T follicular helper cell (primary cell): ENCODE measurements at places on chromosomes 16 and 17.
A peak's percentile ranks its signal among the peaks of the same experiment; 100 is the strongest.

DNA sequence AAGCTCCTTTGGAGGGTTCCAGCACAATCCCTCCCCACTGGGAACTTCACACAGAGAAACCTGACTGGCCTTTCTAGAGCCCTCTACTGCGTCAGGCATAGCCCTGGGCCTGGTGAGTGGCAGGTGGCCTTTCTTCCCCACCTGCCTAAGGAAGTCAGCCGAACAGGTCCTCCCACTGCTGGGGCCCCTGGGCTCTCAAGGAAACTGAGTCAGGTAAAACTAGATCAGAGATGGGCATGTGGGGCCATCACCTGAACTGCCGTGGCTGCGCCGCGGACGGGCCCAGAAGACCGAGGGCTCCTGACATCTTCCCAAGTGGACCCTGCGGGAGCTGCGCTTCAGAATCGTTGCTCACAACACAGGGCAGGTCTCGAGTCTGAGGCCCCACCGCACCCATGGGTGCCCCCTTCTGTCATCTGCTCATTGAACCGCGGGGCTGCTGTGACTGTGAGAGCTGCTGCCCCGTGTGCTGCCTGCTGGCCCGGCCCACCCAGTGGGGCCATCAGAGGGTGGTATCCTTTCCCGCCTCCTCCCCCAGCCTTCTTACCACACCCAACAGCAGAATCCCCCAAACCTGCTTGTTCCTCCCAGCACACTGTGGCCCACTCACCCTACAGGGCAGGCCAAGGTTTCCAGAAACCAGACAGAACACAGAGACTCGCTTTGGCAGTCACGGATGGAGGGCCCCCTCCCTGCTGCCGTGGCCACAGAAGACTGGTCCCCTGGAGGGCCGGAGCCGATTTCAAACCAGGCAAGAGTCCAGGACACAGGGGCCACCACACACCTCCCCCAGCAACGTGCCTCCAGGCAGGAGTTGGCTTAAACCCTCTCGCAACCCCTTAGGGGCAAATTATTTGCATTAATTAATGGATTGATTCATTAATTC is 81.1 kb downstream of the TBC1D16 start:
- DNase-seq: no peak

DNA sequence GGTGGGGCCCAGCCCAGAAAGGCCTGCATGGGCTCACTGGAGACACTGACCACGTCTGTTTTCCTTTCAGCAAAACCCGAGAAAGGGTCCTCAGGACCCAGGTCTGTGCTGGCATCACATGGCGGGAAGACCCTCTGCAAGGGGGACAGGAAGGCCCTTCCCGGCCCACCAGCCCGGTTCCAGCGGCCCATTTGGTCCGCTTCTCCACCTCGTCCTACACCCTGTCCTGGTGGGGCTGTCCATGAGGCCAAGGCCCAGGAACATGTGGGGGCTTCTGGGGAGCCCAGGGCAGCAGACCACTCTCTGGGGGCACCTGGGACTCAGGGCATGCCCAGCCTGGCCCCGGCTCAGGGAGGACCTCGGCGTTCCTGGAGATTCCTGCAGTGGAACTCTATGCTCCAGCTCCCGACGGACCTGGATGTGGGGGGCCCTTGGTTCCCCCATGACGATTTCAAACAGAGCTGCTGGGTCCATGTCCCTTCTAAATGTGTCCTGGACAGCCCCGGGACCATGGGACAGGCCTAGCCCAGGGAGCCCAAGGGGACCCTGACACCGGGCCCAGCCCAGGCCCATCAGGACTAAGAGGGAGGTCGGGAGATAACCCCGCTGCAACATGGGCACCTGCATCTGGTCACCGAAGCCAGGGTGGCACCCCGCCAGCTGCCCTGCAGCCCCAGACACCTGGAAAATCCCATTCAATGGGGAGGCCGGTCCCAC is 26.4 kb upstream of the KSR1 start:
- no peak for DNase-seq

GRCh38 chr17:45060382-45060796 is 728 bp upstream of the NMT1 start:
- DNase-seq: no peak

DNA sequence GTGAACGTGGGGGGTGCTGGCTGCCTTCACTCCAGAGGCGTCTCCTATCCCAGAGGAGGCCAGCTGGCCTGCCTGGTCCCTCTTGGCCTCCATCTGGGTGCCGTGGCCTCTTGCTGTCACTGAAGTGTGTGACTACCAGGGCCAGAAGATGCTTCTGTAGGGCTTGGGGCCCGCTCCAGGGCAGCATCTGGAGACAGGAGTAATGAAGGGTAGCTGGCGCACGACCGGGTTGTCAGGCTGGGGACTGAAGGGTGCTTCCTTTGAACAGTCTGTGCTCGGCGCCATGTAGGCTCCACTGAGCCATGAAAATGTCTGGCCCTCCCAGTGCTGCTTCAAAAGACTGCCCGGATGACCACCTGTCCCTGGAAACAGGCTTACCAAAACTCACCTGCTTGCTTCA is 31.3 kb downstream of the ASIC2 start:
- no peak for DNase-seq

GRCh38 chr16:89360760-89361435 is 129.5 kb downstream of the ANKRD11 start:
- peak; percentile 62 for DNase-seq

GRCh38 chr17:35788477-35789368 is 6.7 kb downstream of the MMP28 start:
- DNase-seq: no peak

DNA sequence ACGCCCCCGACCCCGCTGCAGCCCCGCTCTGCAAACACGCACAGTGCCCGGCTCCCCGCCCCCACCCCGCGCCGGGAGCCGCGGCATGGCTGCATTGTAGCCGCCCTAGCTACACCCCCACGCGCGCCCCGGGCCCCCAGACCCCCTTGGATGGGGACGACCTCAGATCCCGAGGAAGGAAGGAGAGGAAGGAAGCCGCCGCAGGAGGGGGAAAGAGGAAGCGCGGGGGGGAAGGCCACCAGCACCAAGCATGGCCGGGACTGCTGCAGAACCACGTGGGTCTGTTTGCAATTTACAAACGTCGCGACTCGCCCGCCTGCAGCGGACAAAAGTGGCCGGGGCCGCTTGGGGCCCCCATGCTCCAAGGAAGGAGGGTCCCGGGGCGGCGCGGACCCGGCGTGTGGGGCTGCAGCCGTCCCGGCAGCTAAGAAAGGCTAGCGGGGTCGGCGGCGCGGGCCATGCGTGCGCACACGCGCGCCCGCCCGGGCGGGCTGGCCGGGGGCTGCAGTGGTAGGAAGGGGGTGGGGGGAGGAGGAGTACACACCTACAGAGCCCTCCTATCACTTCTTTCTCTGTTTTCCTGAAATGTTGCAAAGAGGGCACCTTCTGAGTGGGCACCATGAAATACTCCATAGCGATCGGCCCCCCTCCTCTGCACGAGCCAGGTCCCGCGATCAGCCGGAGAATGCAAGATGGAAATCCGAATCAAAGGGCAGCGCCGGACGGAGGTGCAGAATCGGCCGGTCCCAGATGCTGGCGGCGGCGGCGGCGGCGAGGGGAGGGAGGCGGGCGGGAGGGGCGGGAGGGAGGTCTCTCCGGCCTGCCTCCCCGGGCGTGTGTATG is 488 bp downstream of the TFAP4 start:
- DNase-seq: no peak

DNA sequence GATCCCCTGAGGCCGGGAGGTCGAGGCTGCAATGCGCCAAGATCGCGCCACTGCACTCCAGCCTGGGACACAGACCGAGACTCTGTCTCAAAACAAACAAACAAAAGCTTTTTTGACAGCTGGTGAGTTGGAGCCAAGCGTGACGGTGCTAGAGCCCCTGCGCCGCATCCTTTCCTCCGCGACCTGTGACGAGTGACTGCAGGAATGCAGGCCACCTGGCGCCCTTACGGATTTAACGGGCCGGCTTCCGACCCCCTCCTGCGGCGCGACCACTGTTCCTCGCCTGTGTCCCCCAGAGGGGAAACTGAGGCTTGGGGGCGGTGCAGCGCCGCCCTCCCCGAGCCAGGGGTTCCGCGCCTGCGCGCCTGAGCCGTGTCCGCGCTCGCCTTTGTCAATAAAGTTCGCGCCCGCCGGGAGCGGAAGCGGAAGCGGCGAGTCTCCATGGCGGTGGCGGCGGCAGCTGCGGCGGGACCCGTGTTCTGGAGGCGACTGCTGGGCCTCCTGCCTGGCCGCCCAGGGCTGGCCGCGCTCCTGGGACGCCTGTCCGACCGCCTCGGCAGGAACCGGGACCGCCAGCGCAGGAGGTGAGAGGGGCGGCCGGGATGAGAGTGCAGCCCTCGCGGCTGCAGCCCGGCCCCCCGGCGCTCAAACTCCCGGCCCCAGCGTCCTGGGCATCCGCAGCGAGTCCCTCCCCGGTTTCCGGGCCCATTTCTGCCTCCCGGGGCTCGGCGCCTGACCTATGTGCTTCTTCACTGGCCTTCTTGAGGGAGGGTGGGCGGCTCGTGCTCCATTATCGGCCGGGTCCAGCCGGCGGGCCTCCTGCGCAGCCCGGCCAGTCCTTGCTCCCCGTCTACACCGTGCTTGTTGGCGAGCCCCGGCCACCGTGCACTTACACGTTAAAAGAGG is at the start of gene PGS1:
TSS of gene PGS1 (plus strand) at position 425 of the 906 bp plus-strand sequence. CDS start at position 442, 17 bp downstream.
- peak; percentile 63 for DNase-seq

DNA sequence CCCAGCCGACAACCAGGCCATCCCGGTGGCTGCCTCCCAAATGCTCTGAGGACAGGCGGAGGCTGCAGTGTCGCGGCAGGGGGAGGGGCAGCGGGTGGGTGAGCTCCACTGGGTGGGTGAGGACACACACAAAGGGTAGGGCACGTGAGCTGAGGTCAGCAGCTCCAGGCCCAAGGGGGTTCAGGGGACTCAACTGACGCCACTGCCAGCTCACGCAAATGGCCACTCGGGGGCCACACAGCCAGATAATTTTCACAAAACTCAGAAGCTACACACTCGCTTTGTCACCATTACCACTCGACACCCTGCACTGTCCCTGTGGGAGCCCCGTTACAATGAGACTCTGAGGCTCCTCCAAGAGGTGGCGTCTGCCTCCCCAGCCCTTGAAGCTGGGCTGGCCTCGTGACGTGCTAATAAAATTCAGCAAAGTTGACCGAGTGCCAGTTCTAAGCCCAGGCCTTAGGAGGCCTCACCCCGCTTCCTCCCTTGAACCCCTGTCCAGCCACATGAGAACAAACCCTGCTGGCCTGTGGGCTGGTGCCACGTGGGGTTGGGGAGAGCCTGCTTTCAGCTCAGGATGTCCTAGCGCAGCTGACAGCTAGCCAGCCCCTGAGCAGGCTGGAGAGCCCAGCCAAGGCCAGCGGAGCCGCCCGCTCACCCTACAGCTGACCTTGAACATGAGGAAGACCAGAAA is 56.9 kb downstream of the RMI2 start:
- no peak for DNase-seq

GRCh38 chr17:66966704-66967418 is 2.4 kb downstream of the CACNG4 start:
- no peak for DNase-seq

- peak; percentile 90 for DNase-seq
Observed at GRCh38 chr17:16584273-16584995, 15.4 kb upstream of the ZNF287 start.

DNA sequence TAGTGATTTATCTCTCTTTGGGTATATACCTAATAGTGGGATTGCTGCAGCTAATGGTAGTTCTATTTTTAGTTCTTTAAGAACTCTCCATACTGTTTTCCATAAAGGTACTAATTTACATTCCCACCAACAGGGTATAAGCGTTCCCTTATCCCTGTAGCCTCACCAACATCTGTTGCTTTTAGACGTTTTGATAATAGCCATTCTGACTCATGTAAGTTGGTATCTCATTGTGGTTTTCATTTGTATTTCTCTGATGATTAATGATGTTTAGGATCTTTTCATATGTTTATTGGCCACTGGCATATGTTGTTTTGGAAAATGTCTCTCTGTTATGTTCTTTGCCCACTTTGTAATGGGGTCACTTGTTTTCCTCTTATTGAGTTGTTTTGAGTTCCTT is 88.5 kb upstream of the ZNF267 start:
- DNase-seq: no peak

- no peak for DNase-seq
Observed at GRCh38 chr17:13475574-13476223, 126.0 kb downstream of the HS3ST3A1 start.

DNA sequence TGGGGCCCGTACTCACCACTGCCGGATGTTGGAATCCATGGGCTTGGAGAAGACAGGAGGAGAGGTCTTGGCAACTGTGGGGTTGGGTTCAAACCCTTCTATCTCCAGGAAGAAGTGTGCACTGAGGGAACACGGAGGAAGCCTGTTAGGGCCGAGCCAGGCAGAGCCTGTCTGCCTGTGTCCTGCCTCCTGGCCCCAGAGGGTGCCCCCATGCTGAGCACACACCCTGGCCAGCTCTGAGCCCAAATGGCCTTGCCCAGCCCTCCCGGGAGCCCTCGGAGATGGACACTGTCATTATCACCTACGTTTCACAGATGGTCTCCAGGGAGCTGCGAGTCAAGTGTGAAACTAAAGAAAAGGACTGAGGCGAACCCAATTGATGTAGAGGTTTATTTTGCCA is 12.5 kb downstream of the TRPV3 start:
- no peak for DNase-seq

- no peak for DNase-seq
Observed at GRCh38 chr17:28716740-28717577, 709 bp downstream of the RAB34 start.

GRCh38 chr17:33096161-33096560 is 104.5 kb downstream of the SPACA3 start:
- no peak for DNase-seq

GRCh38 chr17:40095351-40095943 is 4.9 kb downstream of the NR1D1 start:
- no peak for DNase-seq

- DNase-seq: no peak
Observed at GRCh38 chr16:10577305-10578202, 2.8 kb downstream of the EMP2 start.

- DNase-seq: no peak
Observed at GRCh38 chr16:48011878-48012658, 143.7 kb downstream of the ABCC12 start.

GRCh38 chr16:16924613-16925012 is 545.7 kb downstream of the NPIPA7 start:
- no peak for DNase-seq

- DNase-seq: no peak
Observed at GRCh38 chr17:75129576-75129975, 2.0 kb downstream of the NT5C start.

GRCh38 chr16:10878328-10878643 is 1.3 kb downstream of the CIITA start:
- DNase-seq: no peak

DNA sequence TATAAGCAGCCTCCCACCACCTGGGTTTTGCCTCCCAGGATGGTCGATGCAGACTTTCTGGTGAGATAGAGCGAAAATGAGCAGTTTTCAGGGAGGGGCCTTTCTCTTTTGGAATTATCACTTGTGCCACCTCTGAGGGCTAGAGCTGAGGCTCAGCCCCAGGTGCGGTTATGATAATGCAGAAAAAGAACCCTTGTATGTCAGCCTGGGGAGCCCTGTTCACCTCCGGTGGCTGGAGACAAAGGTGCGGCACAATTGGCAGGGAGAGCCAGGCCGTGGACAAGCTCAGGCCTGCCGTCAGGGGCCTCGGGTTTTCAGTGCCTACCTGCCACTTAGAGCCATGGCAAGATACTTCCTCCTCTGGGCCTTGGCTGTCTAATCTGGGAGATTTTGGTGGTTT is 4.4 kb downstream of the SCPEP1 start:
- DNase-seq: no peak

GRCh38 chr16:69814561-69814960 is 52.4 kb downstream of the WWP2 start:
- no peak for DNase-seq
